NCI-H1694 (cell line): ENCODE measurements at places on chromosomes 2 and 18.

DNA sequence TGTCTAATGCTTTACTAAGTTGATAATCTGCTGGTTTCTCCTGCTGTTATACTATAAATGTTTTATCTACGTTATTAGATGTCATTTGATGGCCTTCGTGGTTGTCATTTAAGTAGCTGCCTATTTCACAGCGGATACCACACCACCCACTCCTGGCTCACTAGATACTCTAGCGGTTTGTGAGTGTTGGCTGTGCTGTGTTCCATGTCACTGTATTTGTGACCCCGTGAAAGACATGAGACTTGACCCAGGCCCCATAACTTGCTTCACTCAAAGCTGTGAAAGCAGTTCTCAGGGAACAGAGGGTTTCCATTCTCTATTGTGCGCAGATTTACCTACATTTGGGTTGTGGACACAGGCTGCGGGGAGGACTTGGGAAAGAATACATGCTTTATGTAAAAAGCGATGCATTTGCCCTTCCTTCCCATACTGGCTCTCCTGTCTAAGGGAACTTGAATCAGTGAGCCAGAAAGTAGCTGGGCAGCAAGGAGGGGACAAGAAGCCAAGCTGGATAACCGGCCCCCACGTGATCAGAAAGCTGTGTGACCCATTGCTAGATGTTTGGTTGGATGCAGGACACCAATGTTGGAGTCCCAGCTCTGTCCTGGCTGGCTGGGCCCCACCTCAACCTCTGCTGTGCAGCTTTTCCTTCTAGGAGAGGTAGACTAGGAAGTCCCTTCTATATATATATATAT, 52.2 kb downstream of the PLB1 start:
- no peak for DNase-seq

- no peak for DNase-seq
These were observed 42.1 kb upstream of the TTC39C start for GRCh38 chr18:23972453-23972852.

- DNase-seq: no peak
These were observed 206.2 kb upstream of the SKOR2 start for GRCh38 chr18:47457614-47458013.

DNA sequence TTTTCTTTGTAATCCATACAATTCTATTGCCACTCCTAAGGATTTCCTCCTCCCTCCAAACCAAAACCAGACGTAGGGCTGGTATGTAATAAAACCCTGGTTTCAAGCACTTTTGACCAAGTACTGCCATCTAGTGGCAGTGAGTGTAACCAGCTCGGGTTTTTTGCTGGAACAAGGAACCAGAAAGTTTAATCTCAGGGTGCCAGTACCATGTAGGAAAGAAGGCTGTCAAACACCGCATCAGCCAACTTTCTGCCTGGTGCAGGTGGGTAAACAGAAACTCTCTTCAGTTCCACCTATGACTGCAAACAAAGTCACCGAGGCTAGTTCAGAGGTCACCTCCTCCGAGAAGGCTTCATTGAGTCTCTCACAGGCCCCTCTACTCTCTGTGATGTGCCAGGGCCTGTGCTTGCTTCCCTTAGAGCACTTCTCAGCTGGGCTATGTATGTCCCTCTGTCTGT, 10.2 kb upstream of the THNSL2 start:
- DNase-seq: peak; percentile 56

- DNase-seq: no peak
These were observed 566.4 kb downstream of the TNS1 start for GRCh38 chr2:217436386-217436785.
